ENCODE measurements at places on chromosomes 5 and 9.

DNA sequence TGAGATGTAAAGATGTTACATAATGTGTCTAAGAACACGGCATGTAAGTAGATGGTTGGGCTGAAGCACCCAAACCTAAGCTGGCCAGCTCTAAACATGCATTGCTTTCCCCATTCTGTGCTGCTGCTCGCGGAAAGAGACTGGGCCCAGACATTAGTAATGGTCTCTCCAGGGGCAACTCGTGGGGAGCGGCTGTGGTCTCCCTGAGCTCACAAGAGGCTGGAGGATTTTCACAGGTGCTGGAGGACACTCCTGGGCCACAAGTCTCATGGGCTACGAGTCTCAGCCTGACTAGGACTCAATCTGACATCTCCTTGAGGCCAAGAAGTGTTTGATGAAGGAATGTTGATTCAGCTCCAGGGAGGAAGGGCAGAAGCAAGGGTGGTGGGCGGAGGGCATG lies 92.7 kb upstream of the PTCH1 start:
- DNase-seq, result no peak

- no peak for DNase-seq
Observed at GRCh38 chr9:72407114-72407513, 42.1 kb upstream of the ZFAND5 start.

- DNase-seq, result no peak
Observed at GRCh38 chr5:17157916-17158529, 59.4 kb upstream of the BASP1 start.

GRCh38 chr9:85024374-85024773 lies 354.8 kb downstream of the NTRK2 start:
- DNase-seq, result no peak

GRCh38 chr5:57684299-57684702 lies 201.7 kb upstream of the ACTBL2 start:
- DNase-seq, result peak; percentile 82

DNA sequence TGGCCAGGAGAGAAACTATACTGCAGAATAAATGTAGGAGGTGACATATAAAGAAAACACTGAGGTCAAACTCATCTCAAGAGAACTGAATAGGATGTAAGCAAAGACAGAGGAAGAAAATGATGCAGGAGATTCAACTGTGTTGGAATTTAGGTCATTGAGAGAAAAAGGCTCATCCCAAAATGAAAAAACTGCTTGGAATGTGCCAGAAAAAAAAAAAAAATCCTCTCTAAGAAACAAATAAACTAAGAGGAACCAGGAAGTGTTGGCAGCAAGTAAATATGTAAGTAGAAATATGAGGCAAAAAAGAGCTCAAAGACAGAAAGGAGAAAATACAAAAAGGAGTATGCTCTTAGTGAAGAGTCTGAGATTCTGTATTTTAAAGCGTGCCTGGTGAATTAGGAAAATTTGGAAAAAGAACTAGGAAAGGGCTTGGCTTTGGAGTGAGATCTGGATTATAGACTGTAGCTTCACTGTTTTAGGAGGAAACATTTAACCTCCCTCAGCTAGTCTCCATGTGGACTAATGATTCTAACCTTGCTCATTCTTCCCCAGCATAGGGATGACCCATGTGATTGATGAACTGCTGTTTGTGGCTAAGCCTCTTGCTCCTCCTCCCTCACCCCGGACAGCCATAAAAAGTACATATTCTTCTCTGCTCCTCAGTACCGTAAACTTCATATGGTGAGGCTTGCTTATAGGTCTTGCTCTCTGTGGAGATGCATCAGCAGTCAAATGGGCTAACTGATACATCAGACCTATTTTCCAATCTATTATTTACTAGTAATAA lies 185.6 kb upstream of the POU5F2 start:
- DNase-seq, result no peak

GRCh38 chr5:152532714-152533113 lies 127.6 kb upstream of the NMUR2 start:
- DNase-seq, result peak; percentile 40

DNA sequence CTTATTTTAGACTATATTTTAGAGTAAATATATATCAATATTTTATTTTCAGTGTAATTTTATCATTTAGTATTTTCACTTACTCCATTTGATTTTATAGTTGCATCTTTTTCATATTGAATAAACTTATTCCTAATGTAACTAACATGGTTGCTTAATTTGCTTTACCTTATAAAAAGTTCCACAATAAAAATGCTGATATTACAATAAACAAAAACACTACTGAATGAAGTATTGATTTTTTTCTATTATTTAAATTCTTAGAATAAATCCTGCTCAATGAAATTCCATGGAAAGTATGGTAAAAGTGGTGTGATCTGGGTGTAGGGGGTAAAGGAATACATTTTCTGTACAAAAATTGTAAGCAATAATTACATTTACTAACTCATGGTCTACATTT lies 2074.9 kb upstream of the C9orf72 start:
- DNase-seq, result no peak

GRCh38 chr5:114053372-114053771 lies 308.5 kb upstream of the KCNN2 start:
- no peak for DNase-seq

GRCh38 chr5:177404641-177405179 lies 4.2 kb upstream of the PFN3 start:
- no peak for DNase-seq

DNA sequence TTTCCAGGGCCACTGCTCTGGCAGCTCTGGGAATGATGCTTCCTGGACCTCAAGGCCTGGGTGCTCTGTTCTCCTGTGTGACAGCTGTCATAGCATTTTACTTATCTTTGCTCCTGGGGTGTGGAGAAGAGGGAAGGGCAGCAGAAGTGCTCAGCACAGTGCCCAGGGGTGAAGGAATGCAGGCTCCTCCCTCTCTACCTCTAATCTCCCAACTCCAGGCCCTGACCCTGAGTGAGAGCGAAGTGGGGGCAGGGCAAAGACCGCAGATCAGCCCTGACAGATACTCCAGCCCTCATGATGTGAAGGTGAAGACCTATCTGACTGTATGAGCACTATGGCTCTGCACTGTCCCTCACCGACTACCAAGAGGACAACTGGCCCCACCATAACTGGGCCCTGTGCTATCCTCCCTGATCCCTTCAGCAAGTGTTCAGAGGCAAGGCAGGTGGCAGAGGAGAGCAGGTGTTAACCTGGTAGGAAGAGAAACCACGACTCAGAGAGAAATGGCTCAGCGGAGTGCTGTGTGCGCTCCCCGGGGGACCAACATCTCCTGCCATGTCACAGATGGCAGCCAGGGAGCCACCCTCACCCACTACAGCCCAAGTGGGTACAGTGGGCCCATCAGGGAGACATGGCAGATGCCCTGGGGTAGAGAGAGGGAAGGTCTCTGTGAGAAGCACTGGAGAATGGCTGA lies 16.8 kb downstream of the ACSL6 start:
- DNase-seq, result peak; percentile 28

DNA sequence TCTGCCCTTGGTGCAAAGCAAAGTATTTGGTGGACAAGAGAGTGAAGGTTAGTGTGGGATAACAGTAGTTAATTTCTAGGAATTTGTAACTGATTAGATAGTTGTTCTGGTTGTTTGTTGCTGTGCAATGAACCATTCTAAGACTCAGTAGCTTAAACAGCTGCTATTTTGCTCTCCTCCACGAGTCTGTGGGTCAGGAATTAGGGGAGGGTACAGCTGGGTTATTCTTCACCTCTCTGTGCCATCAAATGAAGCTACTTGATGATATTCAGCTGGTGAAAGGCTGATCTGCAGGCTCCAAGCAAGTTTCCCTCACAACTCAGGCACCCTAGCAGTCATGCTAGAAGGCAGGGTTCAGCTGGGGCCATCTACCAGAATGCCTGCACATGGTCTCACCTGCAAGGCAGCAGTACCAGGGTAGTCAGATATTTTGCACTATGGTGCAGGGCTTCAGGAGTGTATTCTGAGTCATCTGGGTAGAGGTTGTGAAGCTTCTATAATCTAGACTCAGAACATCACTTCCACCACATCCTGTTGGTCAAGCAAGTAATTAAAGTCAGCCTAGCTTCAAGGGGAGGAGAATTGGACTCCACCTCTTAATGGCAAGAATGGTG lies 159.5 kb upstream of the SLC28A3 start:
- no peak for DNase-seq

- no peak for DNase-seq
Observed at GRCh38 chr5:84306601-84307000, 78.1 kb downstream of the EDIL3 start.

- no peak for DNase-seq
Observed at GRCh38 chr9:12696931-12697622, 3.9 kb downstream of the TYRP1 start.

GRCh38 chr5:31587546-31587945 lies 51.4 kb upstream of the PDZD2 start:
- no peak for DNase-seq

- DNase-seq, result no peak
Observed at GRCh38 chr5:141951332-141951781, 6.6 kb downstream of the PCDH12 start.

DNA sequence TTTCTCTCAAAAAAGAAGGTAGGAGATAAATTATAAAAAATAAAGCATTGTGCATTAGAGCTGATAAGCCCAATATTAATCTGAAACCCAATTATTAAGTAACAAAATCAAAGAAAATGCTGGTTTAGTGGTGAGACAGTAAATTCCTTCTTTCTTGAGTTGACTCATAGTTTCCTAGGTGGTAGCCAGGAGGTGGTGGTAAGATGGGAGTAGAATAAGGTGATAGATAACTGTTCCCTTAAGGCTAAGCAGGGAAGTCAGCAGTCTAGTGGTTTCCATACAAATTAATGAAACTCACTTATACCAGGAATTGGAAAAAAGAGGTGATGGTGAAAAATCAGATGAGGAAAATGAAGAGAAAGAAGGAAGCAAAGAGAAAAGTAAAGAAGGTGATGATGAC lies 23.2 kb downstream of the LYSMD3 start:
- no peak for DNase-seq

GRCh38 chr9:117104206-117104605 lies 310.7 kb downstream of the ASTN2 start:
- no peak for DNase-seq

GRCh38 chr9:113511047-113511521 lies 47.6 kb downstream of the RGS3 start:
- no peak for DNase-seq

GRCh38 chr5:59322894-59323293 lies 570.6 kb downstream of the PDE4D start:
- DNase-seq, result no peak

DNA sequence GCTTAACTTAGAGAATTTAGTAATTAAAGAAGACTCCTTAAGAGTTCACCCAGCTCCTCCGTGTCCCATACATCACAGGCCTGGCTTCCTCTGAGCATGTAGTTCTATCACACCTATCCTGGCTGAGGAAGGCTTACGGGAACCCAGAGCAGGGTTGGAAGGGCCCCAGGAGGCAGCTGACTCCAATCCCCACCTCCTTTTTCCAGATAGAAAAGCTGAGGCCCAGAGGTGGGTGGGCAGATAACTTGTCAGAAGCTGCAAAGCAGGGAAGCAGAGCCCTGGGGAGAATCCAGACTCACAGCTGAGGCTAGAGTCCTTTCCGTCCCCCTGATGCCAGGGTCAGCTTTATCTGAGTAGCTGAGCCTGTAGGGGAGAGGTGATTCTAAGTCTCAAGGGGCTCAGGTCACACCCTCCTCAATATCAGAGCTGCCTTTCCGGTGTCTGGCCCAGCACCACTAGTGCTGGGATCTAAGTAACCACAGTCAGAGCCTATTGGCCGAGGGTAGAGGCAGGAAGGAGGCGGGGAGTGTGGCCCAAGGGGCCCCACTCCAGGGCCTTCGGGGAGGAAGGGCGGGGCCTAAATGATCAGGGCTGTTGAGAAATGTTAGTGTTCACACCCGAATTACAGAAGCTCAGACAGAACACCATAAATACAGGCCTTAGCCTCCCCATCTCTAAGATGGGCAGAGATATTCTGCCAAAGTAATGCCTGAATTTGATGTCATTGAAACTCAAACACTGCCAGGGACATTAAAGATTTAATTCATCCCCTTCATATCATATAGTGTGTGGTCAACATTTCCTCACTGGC lies 9.9 kb downstream of the CCDC69 start:
- DNase-seq, result no peak

DNA sequence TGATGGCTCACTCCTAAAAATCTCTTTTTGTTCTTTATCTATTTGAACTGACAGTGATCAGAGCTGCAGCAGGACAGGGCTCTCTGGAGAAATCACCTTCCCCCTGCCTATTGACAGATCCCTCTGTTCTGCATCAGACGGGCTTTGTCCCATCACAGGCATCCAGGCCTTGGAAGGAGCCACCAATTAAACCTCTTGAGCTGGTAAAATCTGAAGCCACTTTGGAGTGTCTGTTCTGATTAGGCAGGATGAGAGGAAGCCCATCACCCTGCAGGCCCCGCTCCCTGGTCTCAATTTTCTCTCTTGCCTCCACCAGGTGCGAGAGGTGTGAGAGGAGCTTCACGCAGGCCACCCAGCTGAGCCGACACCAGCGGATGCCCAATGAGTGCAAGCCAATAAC lies 97.7 kb downstream of the PRDM6 start:
- no peak for DNase-seq

DNA sequence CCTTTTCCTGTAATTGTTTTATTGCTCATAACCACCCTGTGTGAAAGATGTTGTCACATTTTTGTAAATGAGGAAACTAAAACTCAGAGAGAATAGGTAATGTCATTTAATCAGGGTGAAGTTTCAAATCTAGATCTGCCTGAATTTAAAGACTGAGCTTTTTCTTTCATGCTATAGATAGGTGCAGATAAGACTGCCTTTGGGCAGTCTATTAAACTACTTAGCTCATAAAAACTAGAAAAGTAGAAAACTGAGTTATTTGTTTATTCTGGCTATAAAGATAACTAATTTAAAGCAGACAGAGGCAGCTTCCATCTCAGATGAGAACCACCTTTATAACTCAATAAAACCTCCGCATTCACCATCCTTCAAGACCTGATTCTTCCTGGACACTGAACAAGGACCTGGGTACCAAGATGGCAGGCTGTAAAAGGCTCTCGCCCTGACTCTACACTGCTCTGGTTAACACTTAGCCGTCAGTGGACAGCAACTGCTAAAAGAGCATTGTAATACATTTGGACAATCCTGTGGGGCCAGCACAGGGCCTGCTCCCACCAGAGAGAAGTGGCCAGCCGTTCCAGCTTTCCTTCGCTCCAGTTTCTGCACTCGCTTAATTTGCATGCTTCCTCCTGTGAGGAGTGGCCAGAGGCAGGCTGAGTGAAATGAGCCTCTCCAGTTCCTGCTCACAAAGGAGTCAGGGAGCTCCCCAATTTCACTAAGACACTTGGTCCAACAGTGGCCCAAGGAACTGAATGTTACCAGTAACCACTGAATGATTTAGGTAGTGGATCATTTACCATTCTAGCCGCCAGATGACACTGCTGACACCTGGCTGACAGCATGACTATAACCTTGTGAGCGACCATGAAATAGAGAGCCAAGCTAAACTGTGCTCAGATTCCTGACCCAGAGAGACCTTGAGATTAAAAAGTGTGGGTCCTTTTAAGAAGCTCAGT lies 566.4 kb downstream of the EFNA5 start:
- DNase-seq, result no peak

GRCh38 chr9:97575673-97576200 lies 57.4 kb downstream of the TSTD2 start:
- no peak for DNase-seq
